IPS DF 19.7 (cell line): ENCODE measurements at places on chromosomes 5 and 9.

- no peak for DNase-seq
These were observed 72.5 kb downstream of the EPB41L4A start for GRCh38 chr5:112346411-112347044.

GRCh38 chr9:93093127-93093876 is 2.7 kb upstream of the CARD19 start:
- no peak for DNase-seq

DNA sequence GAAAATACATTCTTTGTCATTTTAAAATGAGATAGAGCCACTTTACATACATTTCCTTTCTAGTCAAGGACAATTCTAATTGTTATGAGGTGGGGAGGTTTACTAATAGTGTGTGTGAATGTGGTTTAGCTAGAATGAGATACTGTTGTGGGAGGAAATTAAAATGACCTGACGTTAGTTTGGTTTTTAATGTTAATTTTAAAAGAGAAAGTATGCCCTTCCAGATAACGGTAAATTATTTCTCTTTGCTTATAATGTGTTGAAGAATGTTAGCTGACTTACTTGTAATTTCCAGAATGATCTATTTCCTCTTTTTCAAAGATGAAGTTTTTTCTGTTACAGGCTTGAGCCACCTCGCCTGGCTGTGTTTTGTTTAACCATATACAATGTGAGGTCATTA is 1.7 kb upstream of the TAF7 start:
- no peak for DNase-seq

DNA sequence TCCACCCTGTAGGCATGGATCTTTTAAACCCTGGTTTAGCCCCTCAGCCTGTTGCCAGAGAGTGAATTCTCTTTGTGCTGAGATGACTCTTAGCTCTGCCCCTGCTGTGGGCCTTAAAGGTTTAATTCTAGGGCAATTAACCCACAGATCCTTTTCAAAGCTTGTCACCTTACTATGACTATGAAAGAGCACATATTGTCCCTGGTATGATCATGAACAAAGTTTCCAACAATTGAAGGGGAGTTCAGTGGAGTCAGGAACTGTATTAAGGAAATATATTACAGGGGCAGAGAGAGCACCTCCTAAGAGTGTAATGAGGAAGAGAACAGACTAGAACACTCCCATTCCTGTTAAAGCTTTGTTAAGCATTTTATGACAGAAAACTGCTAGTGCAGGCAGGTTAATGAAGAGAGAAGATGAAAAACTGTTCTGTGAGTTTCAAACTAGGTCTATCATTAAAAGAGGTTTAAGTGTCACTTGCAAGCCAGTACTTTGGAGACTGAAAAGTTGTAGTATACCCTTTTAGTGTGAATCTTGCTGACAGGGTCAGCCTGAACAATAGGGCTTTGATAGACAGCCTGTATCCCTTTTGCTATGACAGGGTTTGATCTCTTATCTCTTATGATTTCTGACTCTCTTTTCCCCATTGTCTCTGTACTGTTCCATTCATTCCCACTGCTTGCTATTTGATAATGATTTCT is 104.2 kb upstream of the ELL2 start:
- DNase-seq: no peak

DNA sequence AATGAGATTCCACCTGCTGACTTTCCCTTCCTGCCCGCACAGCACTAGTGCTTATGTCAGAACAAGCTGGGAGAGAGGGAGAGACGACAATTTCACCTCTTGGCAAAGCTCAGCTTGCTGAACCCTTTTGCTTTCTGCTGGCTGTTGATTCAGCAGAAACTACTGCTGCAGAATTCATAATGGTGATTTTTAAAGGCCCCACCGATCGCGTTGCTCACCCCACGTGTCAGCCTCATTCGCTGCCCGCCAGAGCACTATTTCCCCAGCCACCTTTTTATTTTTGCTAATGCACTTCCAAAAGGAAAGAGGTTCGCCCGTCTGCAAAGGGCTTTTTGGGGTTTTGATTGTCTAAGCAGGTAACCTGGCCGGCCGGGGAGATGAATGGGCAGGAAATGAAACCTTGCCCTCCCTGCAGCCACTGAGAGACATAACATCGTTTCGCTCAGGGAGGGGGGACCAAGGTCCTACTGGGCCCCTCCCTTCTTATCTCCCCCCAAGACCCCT is 1.3 kb downstream of the PPP2R2B start:
- DNase-seq: no peak

DNA sequence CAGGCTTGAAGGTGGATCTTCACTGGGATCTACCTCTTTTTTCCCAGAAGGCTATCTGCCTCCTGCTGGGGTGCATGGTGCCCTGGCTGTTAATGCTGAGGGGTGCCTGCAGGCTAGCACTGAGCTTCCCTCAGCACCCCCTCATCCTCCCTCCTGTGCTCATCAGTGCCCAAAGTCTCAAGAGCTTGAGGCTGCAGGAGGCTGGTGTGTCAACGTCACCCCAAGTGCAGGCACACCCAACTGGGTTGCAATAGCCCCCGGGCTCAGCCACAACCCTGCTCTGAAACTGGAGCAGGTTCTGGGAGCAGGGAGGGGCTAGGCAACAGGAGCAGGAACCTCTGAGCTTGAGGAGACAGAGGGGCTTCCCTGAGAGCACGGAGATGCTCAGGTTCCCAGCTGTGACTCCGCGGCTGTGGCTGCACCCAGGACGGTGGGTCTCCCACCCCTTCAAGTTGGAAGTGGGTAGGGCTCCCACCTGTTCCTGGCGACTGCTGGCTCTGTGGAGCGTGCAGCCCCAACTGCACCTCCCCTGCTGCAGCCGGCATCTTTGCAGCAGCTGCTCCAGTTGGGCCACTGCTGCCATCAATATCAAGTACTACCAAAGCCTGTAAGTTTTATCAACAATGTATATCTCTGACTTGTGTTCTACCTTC is 1266.6 kb upstream of the C9orf72 start:
- DNase-seq: no peak

- DNase-seq: no peak
These were observed 616.3 kb upstream of the KLF4 start for GRCh38 chr9:108105885-108106284.

DNA sequence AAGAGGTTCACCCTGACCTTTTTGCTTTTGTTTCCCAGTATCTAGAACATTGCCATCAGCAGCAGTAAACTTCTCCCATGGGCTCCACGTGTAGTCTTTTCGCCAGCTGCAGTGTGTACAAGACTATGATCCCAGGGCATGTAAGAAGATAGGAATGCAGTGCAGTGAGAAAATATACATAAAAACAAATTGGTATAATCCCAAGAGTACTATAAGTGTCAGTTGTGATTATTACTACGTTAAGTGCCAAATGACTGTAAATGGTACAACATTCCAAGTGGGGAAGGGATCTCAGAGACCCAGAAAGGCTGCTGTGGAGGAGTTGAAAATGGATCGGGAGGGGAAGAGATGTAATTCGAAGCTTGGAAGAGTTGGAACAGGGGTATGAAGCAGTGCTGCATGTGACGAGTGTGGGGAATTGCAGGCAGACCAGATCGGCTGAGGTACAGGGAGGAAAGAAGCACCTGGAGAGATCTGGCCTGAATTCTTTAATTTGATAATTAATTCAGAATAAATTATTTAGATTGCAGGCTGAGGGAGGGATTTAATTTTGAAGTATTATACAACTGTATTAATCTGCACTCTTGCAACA is 95.1 kb downstream of the FBXL7 start:
- DNase-seq: no peak

DNA sequence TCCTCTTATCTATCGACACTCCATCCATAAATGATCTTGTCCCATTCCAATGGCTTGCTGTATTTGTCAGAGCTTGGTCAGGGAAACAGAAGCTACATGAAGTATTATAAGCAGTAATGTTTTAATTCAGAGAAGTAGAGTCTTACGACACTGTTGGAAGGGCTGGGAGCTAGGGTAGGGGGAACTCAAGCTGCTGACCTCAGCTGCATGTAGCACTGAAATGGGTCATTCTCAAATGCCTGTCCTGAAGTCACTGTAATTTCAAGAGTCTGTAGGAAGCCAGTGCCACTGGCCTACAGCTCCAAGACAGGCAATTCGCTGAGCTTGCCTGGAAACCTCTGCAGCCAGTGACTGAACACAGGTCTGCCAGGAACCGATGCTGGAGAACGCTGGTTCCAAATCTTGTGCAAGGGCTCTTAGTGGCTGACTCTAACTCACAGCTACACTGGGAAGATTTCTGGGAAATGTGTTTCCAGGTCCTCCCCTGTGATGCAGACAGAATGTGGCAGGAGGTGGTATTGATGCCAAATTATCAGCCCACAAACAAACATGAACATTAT is 532.4 kb downstream of the CCDC171 start:
- no peak for DNase-seq
